ENCODE measurements at places on chromosomes 3 and 15. TPM values are rescaled to one million over a fixed set of nuclear protein-coding genes. Genes with fewer than 3 reads are reported as not detected.

Gene CPN2
- total RNA-seq: not detected

GRCh38 chr3:70933105-70933810 lies 620.8 kb upstream of the MDFIC2 start:
- no peak for DNase-seq

DNA sequence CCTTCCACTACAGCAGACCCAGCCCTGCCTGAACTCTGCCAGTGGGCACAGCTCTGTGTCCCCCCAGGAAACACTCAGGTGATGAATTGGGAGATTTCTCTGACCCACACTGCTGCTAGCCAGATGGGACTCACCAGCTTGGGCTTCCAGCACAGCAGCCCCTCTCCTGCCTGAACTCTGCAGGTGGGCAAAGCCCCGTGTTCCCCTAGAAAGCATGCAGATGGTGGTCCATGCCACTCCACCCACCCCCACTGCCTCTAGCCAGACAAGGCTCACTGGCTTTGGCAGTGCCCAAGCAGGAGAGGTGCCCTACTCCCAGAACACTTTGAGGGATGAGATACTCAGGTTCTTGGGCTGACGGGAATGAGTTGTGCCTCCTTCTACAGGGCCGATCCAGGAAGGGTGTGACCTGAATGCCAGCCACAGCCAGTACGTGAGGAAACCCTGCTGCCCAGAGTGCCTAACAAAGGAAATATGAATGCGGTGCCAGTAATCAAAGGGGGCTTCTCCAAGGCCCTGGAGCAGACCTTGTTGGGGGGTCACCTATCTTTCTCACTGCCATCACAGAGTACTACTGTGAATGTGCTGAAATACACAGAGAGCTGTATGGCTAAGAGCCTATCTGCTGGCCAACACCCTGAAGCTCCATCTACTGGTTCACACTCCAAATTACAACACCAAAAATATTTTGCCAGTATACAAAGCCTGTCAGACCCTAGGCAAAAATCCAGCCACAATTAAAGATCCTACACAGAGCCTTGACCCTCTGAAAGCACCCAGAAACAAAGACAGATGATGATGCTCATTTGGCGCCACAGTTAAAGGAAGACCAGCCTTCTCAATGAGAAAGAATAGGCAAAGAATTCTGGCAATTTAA lies 61.9 kb downstream of the BTLA start:
- peak; percentile 30 for DNase-seq

- no peak for DNase-seq
Observed at GRCh38 chr15:87483468-87483867, 773.1 kb downstream of the NTRK3 start.

GRCh38 chr15:81195339-81195864 lies 1.3 kb upstream of the IL16 start:
- no peak for DNase-seq

- DNase-seq: no peak
Observed at GRCh38 chr3:100154171-100154570, 39.9 kb upstream of the FILIP1L start.

DNA sequence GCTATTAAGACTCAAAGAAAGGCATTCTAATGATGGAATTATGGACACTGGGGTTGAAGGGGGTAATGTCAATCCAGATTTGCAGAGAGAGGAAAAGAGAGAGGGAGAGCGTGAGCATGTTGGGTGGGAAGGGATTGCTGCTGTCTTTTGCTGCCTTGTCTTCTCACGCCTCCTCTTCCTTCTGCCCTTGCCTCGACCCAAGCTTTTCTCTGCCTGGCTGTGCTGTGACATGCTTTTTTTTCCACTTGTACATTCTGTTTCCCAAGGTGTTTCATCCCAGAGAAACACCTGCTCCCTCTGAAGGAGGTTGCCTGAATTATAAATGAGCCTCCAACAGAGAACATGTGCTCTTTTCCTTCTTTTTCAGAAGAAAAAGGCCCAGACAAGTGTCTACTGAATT lies 80.3 kb downstream of the BDH1 start:
- no peak for DNase-seq

- DNase-seq: no peak
Observed at GRCh38 chr15:34223904-34224596, 766 bp upstream of the EMC4 start.

GRCh38 chr3:134426660-134427181 lies 52.5 kb upstream of the AMOTL2 start:
- DNase-seq: no peak

- no peak for DNase-seq
Observed at GRCh38 chr3:134603480-134603879, 47.3 kb downstream of the KY start.

DNA sequence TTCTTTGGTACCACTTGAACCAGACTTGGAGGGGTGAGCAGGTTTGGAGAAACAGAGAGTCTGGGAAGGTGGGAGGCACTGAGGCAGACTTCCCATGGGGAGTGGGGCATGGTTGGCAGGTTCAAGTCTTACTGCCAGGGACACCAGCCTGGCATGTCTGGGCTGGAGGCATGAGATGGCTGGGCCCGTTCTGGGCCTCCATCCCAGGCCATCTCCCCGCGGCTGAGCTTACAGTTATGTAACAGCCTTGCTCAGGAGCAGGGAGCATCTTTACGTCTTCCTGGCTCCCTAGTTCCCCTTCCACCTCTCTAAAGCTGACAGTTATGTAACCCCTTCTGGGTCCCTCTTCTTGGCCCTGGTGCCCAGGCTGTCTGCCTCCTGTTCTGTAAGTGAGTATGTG lies 12.4 kb downstream of the VIPR1 start:
- no peak for DNase-seq

- no peak for DNase-seq
Observed at GRCh38 chr3:53056442-53056841, 10.6 kb upstream of the SFMBT1 start.

DNA sequence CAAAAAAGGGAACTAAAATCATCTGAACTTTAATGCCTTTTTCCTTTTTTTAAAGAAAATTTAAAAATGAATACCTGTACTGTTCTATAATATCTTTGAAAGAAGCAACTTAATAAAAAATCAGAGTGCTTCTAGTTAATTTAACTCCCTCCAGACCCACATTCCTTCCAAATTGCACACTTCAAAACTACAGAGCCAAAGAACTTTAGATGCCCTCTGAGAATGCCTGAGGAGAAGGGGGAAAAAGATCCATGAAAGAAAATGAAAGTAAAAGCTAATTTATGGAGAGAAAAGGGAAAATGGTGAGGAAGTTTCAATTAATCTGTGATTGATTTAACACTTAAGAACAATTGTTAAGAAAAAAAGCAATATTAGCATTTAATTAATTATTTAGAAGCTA lies 1141.6 kb downstream of the IGSF11 start:
- DNase-seq: no peak

GRCh38 chr3:74426571-74426970 lies 187.9 kb downstream of the CNTN3 start:
- no peak for DNase-seq
